SJSA1 (cell line): ENCODE measurements at places on chromosomes 12 and 14. TPM values are rescaled to one million over a fixed set of nuclear protein-coding genes. Genes with fewer than 3 reads are reported as not detected.
A peak's percentile ranks its signal among the peaks of the same experiment; 100 is the strongest.

Gene SSTR1
- not detected in 2 replicates for total RNA-seq

- no peaks in the 10 kb centered on the region for H3K27me3 ChIP-seq
- H3K4me1 ChIP-seq: no peaks in the 10 kb centered on the region
Measured at GRCh38 chr12:81874166-81874565, 115.0 kb upstream of the PPFIA2 start.

- peak overlapping the region; percentile 87 for H3K27ac ChIP-seq
- H3K4me1 ChIP-seq: peaks cover 4% of the 10 kb centered on the region; the same call in 1 of the 2 replicates
- DNase-seq: no peak
- peaks cover 16% of the 10 kb centered on the region for H3K36me3 ChIP-seq
- peak overlapping the region; percentile 96 for H3K4me3 ChIP-seq
Measured at GRCh38 chr12:42237853-42238239, 202 bp downstream of the YAF2 start.

DNA sequence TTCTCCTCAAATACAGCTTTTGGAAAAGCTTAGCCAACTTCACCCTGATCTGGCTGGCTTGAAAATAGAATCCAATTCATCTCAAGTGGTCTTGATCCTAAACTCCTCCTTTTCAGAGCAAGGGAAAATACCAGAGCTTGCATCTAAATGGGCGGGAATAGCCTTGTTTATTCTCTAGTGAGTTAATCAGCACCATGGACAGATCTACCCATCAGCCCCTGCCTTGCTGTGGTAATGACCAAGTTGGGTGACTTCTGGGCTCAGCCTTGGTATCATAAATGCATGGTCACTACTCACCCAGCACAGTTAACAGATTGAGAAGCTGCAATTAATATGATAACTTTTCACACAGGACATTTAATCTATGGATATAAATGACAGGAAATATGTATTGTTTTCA is 196.6 kb downstream of the GLT1D1 start:
- H3K4me1 ChIP-seq: no peaks in the 10 kb centered on the region
- no peaks in the 10 kb centered on the region for H3K27me3 ChIP-seq
- no peaks in the 10 kb centered on the region for H3K36me3 ChIP-seq

- no peaks in the 10 kb centered on the region for H3K27me3 ChIP-seq
- DNase-seq: no peak
- no peak overlapping the region for H3K27ac ChIP-seq
- H3K36me3 ChIP-seq: no peaks in the 10 kb centered on the region
- H3K4me3 ChIP-seq: no peak overlapping the region
Measured at GRCh38 chr14:74596741-74597450, 15.1 kb downstream of the LTBP2 start.

DNA sequence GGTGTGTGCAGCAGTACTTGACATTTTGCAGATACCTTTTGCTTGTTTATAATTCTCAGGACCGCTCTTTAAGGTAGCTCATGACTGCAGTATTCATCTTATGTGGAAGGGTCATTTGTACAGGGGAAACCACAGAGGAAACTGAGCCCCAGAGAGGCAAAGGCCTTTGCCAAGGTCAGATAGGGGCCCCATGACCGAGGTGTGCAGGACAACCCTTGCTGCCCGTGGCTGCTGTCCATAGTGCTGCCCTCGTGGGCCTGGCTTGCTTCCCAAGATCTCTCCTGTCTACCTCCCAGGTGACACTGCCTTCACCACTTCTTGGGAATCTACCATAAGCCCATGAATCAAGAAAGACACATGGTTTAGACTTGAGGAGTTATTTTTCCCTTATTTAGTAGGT is 198.7 kb upstream of the BCL2L14 start:
- H3K4me1 ChIP-seq: peaks cover 9% of the 10 kb centered on the region
- H3K4me3 ChIP-seq: no peak overlapping the region
- no peak for DNase-seq
- no peaks in the 10 kb centered on the region for H3K27me3 ChIP-seq
